Breast epithelium (tissue), 4 donors: ENCODE measurements at places on chromosomes 2 and 18.

DNA sequence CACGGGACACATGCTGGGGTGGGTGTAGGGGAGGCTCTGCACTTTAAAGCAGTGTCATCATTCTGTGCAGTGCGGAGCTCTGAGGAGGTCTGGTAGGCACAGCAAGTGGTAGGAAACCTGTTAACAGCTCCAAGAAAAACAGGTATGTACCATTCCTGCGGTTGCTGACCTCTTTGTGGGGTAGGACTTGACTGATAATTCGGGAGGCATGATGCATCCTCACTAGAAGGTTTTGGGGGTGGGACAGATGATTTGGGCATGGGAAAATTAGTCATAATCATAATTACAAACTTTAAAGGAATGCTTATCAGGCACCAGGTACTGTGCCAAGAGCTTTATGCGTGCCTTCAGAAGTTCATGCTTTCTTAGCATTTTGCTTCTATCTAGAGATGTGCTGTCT is 9.7 kb downstream of the DOK1 start:
- DNase-seq: no peak

- DNase-seq: no peak
These were observed 30.8 kb upstream of the ACYP2 start for GRCh38 chr2:54084600-54084999.

GRCh38 chr2:10934979-10935350 is 23.2 kb downstream of the KCNF1 start:
- no peak for DNase-seq

- no peak for DNase-seq
These were observed 207.1 kb downstream of the TDRD15 start for GRCh38 chr2:21330786-21331391.

DNA sequence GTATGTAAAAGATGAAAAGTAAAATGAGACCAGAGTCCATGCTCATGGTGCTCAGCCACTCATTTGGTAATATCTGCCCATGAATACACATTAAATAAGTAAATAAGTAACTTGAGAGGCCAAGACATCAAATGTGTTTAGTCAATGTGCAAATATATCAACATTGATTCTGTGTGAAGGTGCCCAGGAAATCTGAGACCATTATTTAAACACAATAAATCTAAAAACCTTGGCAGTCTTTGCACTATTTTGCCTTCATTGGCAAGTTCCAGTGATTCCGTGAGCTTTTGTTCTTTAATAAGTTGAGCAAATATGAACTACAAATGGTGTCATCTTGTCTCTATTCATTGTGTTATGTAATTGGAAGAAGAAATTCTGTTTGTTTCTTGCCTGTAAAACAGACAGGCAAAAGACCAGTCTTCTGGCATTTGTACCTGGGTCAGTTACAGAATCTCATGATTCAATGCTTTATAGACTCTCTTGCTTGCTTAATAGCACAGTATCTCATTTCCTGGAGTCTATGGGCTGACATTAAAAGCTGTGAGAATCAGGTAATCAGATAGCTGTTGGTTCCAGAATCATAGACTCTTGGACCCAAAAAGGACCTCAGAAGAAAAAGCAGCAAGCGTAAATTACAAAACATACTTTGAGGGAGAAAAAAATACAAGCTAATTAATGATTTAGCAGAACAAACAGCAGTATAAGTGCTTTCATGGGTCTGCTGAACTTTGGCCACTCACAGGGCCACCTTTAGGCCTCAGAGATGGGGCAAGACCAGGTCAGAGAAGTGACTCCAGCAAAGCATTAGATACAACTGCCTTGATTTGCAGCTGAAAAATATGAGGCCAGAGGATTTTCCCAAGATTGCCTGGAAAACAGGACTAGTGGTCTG is 20.0 kb upstream of the SERPINB3 start:
- DNase-seq: no peak

GRCh38 chr18:45136381-45137086 is 455.8 kb downstream of the SETBP1 start:
- no peak for DNase-seq

- DNase-seq: no peak
These were observed 56.6 kb upstream of the HK2 start for GRCh38 chr2:74777161-74777900.

- no peak for DNase-seq
These were observed 39.3 kb downstream of the MTCL1 start for GRCh38 chr18:8744656-8745055.

DNA sequence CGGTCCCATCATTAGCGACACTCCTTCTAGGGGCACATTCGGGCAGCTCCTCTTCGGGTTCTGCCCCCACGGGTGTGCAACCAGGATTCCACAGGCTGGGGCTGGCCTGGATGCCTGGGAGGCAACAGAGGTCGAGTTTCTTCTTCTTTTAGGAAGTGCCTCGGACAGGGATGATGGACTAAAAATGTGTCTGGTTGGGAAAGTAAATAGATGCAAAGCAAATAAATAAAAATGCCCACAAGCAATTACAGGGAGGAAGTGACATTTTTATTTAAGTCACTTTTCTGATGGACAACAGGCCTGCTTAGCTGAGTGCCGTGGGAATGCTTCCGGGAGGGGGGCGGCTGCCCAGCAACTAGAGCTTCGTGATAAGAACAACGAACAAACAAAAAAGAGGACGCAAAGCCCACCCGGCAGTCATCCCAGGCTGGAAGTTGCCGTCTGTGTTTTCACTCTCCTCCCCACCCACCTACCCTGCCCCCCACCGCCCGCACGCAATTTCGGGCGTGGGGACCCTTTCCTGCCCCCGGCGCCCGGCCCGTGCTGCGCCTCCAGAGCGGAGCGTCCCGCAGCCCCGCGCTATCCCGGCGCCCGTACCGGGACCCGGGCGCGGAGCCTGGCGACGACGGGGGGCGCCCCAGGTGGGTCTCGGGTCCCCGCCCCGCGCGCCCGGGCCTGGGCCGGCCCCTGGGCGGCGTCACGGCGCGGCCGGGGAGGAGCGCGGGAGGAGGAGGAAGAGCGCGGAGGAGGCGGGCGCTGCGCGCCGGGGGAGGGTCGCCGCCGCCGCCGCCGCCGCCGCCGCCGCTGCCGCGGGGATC is 412 bp upstream of the NCK2 start:
- peak; percentile 73 for DNase-seq

- DNase-seq: peak; percentile 38
These were observed 204.6 kb downstream of the RND3 start for GRCh38 chr2:150282771-150283371.

DNA sequence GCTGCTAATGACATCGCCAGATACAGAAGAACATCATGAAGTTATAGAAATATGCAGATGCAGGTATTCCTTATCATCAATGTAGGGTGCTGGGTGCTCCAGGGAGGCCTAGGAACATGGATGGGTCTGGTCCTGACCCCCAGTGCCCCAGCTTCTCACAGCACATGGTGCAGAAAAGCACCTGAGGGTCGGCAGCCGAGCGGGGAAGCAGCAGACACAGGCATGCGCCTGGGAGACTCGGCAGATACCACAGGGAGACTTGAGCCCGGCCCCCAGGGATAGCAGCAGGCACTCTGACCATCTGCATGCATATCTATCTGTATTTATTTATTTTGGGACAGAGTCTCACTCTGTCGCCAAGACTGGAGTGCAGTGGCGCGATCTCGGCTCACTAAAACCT is 43.2 kb downstream of the TMEM18 start:
- no peak for DNase-seq

- DNase-seq: no peak
These were observed 114.1 kb downstream of the ZBTB7C start for GRCh38 chr18:48294899-48295585.

DNA sequence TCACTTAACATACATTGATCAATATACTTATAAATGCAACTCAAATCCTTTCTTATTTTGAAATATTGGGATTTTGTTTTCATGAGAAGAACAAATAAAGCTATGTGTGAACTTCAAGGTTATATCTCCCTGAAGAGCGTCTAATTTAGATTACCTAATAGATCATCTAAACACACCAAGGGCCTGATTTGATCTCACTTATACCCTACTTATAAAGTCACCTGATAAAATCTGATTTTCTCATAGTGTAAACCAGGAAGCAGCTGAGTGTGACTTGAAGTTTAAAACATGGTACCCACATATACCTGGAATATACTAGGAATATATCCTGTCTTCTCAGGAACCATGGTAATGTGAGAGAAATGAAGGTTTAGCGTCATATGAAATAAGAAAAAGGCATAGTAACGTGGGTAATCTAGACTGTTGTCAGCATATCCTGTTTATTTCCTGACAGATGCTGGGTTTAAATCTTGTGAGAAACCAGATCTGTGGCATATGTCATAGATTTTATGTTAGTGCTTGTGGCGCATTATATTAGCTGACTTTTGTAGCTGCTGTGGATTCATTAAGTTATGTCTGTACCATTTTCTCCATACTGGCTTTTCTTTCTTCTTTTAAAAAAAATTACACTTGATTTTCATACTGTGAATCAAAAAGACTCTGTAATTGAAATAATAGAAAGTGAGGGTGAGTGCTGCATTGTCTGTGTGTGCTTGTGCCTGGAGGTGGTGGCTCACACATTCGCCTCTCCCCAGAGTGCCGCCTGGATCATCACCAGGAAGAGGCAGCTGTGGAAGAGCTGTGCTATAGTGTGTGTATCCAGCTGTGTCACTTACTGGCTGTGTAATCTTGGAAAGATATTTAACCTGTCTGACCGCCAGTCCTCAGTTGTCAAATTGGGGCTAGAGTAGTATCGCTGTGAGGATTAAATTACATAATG is 164.0 kb downstream of the MYO3B start:
- no peak for DNase-seq

DNA sequence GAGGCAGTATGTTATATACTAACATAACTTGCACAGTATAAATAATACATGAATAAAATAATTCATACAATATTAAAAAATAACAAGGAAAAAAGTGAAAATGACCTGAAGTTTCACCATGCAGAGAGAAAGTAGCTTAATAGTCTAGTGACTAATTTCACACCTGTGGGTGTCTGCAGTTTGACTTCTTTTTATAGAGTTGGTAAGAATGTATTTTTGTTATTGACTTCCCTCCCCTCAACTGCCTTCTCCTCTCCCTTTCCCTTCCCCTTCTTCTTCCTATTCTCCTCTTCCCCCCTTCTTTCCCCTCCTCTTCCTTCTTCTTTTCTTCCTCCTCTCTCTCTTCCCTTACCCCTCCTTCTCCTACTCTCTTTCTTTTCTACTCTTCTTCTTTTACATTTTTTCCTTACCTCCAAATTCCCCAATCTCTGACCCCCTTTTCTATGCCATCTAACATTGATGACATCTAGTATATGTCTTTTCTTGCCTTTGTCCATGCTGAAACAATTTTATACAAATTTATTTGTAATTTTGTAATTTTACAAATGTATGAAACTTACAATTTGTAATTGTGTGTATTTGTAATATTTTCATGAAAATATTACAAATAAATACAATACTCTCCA is 3.1 kb downstream of the DNAH6 start:
- no peak for DNase-seq

GRCh38 chr2:174259981-174260380 is 11.6 kb upstream of the OLA1 start:
- no peak for DNase-seq

DNA sequence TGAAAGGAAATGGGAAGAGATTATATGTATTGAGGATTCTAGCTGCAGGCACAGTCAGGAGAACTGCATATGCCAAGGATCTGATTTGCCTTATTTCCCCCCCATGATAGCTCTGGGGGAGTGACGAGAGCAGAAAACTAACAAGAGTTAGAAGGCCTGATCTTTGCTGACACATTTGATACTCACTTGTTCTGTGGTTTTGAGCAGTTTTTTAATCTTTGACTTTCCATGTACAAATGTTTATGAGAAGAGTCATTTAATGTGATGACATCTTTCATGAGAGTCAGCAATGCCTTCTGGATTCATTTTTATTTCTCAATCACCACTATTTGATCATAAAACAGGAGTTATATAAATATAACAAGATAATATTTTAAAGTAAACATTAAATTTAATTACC is 12.7 kb upstream of the SERPINB7 start:
- no peak for DNase-seq

GRCh38 chr2:227363756-227364155 is 15.3 kb downstream of the TM4SF20 start:
- no peak for DNase-seq

DNA sequence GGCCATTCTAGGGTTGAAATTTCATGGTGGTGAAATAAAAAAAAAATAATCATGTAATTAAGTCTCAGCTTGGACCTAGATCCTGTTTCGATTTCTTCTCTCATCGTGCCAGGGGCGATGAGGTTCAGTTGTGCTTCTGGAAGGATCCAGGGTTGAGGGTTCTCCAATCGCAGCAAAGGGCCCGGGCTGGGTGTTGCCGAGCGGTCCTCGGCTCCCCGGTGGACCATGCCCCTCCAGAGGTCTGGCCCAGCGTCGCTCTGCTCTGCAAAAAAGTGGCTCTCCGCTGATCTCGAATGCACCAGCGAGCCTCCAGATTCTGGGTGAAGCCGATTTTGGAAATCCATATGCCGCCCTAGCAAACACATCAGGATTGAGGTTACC is 39.0 kb downstream of the EN1 start:
- no peak for DNase-seq

- no peak for DNase-seq
These were observed 413.5 kb downstream of the NBAS start for GRCh38 chr2:15147591-15147990.

- no peak for DNase-seq
These were observed 19.2 kb downstream of the PMS1 start for GRCh38 chr2:189803431-189803830.

GRCh38 chr2:12044857-12045256 is 298.4 kb downstream of the LPIN1 start:
- DNase-seq: no peak

DNA sequence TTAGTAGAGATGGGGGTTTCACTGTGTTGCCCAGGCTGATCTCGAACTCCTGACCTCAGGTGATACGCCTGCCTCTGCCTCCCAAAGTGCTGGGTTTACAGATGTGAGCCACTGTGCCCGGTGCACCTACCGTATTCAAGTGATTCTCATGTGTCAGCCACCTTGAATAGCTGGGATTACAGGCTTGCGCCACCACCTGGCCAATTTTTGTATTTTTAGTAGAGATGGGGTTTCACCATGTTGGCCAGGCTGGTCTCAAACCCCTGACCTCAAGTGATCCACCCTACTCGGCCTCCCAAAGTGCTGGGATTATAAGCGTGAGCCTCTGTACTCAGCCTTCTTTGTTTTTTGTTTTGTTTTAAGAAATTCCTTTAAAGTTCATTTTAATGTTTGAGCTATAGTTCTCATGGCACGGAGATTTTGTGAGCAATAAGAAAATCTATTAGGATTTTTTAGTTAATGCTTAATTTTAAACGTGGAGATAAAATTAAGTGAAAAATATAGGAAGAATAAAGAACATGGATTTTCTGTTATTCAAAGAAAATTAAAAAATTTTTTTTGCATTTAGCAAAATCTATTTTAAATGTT is 242.6 kb downstream of the PHLPP1 start:
- no peak for DNase-seq

GRCh38 chr2:21041943-21042707 is 1.7 kb downstream of the APOB start:
- DNase-seq: no peak
